Smooth muscle cell of the coronary artery (primary cell): ENCODE measurements at places on chromosomes 7 and 10. TPM values are rescaled to one million over a fixed set of nuclear protein-coding genes. Genes with fewer than 3 reads are reported as not detected.

PRLHR gene
- not detected in 2 replicates for total RNA-seq

BCAP29 gene
- 41.8 and 64.4 TPM in 2 replicates for total RNA-seq

SPDYE18 gene
- 0.08 and 0.94 TPM in 2 replicates for total RNA-seq

PDE6C gene
- not detected in 2 replicates for total RNA-seq

TAS2R5 gene
- total RNA-seq: 0.38 and 0.59 TPM in 2 replicates

KLF14 gene
- total RNA-seq: not detected in 2 replicates

TMEM213 gene
- total RNA-seq: not detected in 2 replicates

GSTO2 gene
- total RNA-seq: 0.47 and 1.1 TPM in 2 replicates

FRMPD2 gene
- total RNA-seq: 0.08 TPM in 1 of 2 replicates, not detected in the other

COL28A1 gene
- total RNA-seq: not detected in 2 replicates

CAMK2B gene
- total RNA-seq: 0.23 and 0.59 TPM in 2 replicates

TMEM176B gene
- total RNA-seq: 4.8 TPM in 1 of 2 replicates, not detected in the other

ANKIB1 gene
- total RNA-seq: 52.1 and 54.3 TPM in 2 replicates

GIMAP7 gene
- 0.12 TPM in 1 of 2 replicates, not detected in the other for total RNA-seq

MYO1G gene
- total RNA-seq: 0.08 TPM in 1 of 2 replicates, not detected in the other

ITIH5 gene
- total RNA-seq: 0.08 and 3.6 TPM in 2 replicates

MYL10 gene
- total RNA-seq: not detected in 2 replicates

RHOBTB1 gene
- total RNA-seq: 13.9 and 30.4 TPM in 2 replicates

CALN1 gene
- total RNA-seq: not detected in 2 replicates

NEUROG3 gene
- not detected in 2 replicates for total RNA-seq

MMD2 gene
- not detected in 2 replicates for total RNA-seq

LRRN3 gene
- 0.47 and 2.5 TPM in 2 replicates for total RNA-seq

GPAM gene
- total RNA-seq: 8.6 and 11.1 TPM in 2 replicates

PLPP4 gene
- total RNA-seq: 2.9 and 3.2 TPM in 2 replicates

ADAMTS14 gene
- 1.5 and 9.0 TPM in 2 replicates for total RNA-seq

CALHM1 gene
- total RNA-seq: not detected in 2 replicates

EZH2 gene
- 2.1 and 5.0 TPM in 2 replicates for total RNA-seq

ZNF727 gene
- total RNA-seq: 0.15 and 0.35 TPM in 2 replicates

MMS19 gene
- 36.6 and 49.8 TPM in 2 replicates for total RNA-seq

C10orf105 gene
- under 0.01 and 0.12 TPM in 2 replicates for total RNA-seq

DRGX gene
- total RNA-seq: not detected in 2 replicates

GRID1 gene
- under 0.01 TPM in 1 of 2 replicates, not detected in the other for total RNA-seq

PNLIPRP2 gene
- total RNA-seq: not detected in 2 replicates

PIK3CG gene
- total RNA-seq: 0.12 TPM in 1 of 2 replicates, not detected in the other

APBB1IP gene
- 5.9 TPM in 1 of 2 replicates, not detected in the other for total RNA-seq

TBX20 gene
- 1.9 and 13.5 TPM in 2 replicates for total RNA-seq

PRPS1L1 gene
- total RNA-seq: not detected in 2 replicates

C7orf33 gene
- not detected in 2 replicates for total RNA-seq

HOXA5 gene
- total RNA-seq: not detected in 2 replicates

OR9A2 gene
- 0.12 TPM in 1 of 2 replicates, not detected in the other for total RNA-seq

IFIT2 gene
- total RNA-seq: 2.9 and 6.4 TPM in 2 replicates

KCNH2 gene
- total RNA-seq: 0.08 TPM in 1 of 2 replicates, not detected in the other

LRIT2 gene
- total RNA-seq: not detected in 2 replicates

ATOH7 gene
- not detected in 2 replicates for total RNA-seq

CPED1 gene
- 32.2 and 50.7 TPM in 2 replicates for total RNA-seq

CBLL1 gene
- total RNA-seq: 8.0 and 9.2 TPM in 2 replicates

RASA4 gene
- total RNA-seq: 5.5 and 29.2 TPM in 2 replicates

GPR15LG gene
- total RNA-seq: not detected in 2 replicates
